Activated naive CD4-positive, alpha-beta T cell treated with anti-CD3 and anti-CD28 coated beads, Interleukin-2, amount 50 U/mL, for 16 hours (primary cell): ENCODE measurements at places on chromosomes 1 and 21.

DNA sequence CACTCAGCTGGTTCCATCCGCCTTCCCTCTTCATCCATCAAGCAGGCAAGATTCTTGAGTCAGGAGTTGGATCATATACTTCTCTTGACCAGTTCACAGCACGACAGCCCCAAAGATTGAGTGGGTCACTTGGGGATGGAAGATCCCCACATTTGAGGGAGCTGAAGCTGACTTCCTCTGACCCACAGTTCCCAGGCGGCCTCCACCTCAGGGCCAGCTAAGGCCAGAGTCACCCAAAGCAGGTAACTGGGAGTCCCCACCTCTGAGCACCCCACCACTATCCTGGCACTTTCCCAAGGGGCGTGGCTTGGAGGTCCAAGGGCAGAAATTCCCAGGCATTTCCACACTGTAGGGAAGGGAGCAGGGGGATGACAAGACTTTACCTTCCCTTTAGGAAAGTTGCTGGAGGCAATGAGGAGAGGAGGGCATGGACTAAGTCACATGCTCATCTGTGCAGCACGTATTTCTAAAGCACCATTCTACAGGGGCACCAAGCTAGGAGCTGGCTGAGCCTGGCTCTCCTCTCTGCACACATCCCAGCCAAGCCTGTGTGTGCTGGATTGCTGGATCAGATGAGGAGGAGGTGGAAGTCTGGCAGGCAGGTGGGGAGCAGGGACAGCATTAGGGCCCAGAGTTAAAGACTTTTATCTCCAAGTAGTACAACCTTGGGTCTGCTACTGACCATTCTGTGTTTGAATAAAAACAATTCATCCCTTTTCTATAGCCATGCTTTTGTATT lies 1.3 kb upstream of the RD3 start:
- no peak for DNase-seq

GRCh38 chr1:227093309-227093708 lies 153.2 kb downstream of the COQ8A start:
- DNase-seq = no peak

- DNase-seq = no peak
These were observed 39.6 kb upstream of the KANK4 start for GRCh38 chr1:62358665-62359373.

GRCh38 chr1:193131266-193131860 lies 9.5 kb downstream of the CDC73 start:
- DNase-seq = no peak

GRCh38 chr1:169487561-169487960 lies 1.8 kb upstream of the SLC19A2 start:
- no peak for DNase-seq

GRCh38 chr1:220954321-220955075 lies 75.3 kb downstream of the HLX start:
- DNase-seq = no peak
